Vagina (tissue), 2 donors: ENCODE measurements at places on chromosomes 4 and X.

- DNase-seq = no peak
These were observed 27.7 kb upstream of the RPL34 start for GRCh38 chr4:108592674-108592986.

DNA sequence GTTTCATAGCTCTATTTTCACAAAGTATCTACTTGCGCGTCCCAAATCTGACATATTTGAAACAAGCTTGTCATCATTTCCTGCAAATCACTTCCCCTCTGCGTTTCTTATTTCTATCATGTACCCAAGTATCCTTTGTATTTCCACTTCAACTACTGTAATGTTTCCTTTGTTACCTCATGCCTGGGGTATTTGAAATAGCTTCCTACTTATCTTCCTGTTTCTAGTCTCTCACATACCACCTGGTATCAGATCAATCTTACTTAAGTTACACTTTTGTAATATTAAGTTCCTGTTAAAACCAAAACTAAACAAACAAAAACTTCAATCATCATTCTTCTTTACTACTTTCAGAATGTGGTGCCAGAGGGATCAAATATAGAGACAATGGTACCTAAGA is 93.6 kb upstream of the SMAD1 start:
- no peak for DNase-seq

- DNase-seq = no peak
These were observed 19.4 kb upstream of the ARMCX1 start for GRCh38 chrX:101530944-101531343.

DNA sequence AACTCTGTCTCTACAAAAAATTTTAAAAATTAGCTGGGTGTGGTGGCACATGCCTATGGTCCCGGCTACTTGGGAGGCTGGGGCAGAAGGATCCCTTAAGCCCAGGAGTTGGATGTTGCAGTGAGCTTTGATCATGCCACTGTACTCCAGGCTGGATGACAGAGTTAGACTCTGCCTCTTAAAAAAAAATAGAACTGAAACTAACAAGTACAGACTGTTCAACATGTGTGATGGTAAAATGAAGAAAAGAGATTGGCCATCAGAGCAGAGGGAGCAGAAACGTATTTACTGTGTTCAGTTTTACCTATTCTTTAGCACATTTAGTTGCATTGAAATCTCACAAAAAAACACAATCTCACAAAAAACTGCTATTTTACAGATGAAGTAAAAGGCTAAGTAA is 77.9 kb upstream of the NAP1L5 start:
- no peak for DNase-seq

DNA sequence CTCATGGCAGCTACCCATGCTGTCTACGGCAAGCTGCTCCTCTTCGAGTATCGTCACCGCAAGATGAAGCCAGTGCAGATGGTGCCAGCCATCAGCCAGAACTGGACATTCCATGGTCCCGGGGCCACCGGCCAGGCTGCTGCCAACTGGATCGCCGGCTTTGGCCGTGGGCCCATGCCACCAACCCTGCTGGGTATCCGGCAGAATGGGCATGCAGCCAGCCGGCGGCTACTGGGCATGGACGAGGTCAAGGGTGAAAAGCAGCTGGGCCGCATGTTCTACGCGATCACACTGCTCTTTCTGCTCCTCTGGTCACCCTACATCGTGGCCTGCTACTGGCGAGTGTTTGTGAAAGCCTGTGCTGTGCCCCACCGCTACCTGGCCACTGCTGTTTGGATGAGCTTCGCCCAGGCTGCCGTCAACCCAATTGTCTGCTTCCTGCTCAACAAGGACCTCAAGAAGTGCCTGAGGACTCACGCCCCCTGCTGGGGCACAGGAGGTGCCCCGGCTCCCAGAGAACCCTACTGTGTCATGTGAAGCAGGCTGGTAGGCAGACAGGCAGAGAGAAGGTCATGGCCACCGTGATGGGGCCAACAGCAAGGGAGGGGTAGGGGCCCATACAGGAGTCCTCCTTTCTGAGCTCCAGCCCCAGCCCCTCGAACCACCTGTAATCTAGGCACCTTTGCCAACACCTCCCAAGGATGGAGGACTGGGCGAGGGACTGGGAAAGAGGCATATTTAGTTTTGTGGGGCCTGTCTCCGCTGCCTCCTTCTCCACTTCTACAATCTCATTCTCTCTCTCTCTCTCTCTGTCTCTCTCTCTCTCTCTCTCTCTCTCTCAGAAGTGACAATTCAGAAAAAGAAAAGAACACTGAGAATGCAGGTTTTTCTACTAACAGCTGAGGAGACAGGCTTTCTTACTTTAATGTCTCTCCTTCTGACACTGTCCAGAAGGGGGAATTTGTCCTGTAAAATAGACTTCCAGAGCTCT is 4.7 kb upstream of the TSPYL2 start:
- DNase-seq = no peak
